Stimulated activated CD4-positive, alpha-beta T cell treated with anti-CD3 and anti-CD28 coated beads, Interleukin-12 subunit alpha, Interleukin-12 subunit beta, amount 100 ng/mL, for 48 hours (primary cell): ENCODE measurements at places on chromosomes 5 and 9.

- DNase-seq: no peak
Measured at GRCh38 chr9:34267660-34268059, 61.4 kb downstream of the KIF24 start.

DNA sequence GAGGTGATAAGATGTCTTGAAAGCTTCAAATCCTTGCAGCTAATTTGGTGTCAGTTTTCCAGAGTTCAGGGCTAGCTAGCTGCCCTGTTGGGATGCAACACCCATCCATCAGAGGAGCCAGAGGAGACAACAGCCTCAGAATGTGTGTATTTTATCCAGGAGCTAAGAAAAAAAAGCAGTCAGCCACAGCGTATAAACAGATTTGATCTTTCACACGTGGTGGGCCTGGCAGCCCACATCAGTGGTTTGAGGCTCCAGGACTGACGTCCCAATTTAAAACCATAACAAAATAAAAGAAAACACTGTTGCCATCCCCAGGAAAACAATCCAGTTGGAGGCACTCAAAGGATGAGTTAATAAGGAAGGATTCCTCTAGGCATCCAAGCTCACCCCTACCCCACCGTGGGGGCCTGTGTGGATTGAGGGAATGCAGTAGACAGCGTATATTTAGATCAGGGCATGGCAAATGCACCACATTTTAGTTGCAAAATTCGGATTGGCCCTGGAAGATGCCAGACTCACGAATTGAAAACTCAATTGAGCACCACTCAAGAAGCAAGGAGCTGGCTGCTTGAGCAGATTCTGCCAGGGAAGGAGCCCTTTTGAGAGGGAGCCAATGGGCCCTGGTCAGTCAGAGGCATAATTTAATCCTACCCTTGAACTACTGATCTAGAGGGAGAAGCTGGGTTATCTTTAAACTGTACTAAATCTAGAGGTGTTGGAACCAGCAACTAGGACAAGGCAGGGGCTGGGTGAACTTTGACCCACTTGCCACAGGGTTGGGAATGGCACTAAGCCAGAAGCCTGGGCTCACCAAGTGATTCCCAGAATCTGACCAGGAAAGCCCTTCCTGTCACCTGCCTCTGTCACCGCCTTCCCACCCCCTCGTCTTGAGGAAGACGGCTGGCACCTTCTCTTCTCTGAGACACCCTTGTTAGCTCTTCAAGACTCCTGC lies 17.5 kb downstream of the ADRA1B start:
- no peak for DNase-seq

DNA sequence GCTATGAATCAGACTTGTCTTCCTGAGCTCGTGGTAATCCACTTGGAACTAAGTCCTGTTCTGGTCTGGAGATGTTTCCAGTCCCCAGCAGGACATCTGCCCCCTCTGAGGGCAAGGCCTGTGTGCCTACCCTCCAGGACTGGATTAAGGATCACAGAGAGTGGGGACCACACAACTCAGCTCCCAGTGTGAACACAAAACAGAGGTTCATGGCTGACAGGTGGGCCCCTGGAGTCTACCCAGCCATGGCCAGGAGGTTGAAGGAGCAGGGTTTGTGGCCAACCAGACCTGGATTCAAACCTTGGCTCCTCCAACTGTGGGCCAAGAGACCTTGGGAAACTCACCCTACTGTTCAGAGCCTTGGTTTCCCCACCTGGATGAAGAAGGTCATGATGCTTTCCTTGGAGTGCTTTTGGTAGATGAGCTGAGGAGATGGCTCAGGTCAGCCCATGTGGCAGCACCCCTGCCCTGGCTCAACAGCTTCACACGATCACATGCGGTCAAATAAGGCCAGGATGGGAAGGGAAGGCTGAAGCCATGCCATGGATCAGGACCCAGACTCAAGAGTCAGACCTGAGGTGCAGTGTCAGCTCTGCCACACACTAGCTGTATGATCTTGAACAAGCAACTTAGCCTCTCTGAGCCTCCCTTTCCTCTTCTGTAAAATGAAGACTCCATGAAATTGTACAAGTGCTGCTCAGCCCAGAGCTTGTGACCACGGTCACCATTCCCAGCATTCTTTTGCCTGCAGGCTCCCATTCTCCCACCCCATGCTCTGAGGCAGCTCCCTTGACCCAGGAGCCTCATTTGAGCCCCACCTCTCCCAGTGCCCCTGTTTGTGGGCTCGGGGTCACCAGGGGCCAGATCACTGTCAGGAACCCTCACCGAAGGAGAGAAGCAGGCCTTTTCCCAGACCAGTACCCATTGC lies 27.3 kb upstream of the ANGPTL2 start:
- no peak for DNase-seq

DNA sequence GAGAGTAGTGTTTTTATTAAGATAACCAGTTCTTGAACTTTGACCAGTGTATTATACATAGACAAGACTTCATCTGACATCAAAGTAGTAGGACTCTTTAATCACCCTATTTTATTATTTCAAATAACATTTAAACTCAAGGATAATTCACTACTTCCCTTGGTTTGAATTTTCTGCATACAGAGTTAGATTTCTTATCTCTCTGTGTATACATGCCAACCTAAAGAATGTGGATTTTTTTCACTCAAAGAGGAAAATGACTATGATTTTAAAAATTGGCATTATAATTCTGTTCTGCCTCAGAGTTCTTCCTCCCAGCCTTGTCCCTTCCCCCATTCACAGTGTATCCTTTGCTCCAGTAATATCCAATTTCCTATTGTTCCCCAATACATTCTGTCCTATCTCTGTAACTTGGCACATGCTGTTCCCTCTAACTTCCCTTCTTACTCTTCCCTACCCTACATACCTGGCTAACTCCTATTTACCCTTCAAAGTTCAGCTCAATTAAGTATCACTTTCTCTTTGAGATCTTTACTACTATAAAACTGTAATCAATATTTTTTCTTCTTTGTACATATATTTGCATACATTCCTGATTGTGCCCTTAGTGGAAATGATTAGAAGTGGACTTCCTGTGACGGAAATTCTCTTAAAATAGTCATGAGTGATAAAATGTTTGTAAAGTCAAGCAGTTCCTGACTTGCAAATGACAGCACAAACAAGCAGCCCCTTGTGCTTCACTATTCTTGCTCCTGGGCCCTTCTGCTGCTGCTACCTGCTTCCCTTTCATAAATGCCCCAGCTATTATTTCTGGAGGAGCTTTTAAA lies 38.1 kb upstream of the DENND4C start:
- no peak for DNase-seq

GRCh38 chr5:82045554-82046275 lies 73.9 kb downstream of the ATG10 start:
- no peak for DNase-seq

DNA sequence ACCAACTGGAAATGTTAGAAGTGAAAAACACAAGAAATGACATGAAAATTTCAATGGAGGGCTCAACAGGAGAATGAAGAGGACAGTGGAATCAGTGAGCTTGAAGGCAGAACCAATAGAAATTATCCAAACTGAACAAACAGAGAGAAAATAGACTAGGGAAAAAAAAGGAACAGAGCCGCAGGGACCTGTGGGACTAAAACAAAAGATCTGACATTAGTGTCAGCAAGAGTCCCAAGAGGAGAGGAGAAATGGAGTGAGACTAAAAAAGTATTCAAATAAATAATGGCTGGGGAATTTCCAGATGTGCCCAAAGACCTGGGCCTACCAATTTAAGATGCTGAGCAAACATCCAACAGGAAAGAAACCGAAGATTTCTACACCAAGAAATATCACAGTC lies 175.0 kb upstream of the PHYKPL start:
- DNase-seq: no peak

DNA sequence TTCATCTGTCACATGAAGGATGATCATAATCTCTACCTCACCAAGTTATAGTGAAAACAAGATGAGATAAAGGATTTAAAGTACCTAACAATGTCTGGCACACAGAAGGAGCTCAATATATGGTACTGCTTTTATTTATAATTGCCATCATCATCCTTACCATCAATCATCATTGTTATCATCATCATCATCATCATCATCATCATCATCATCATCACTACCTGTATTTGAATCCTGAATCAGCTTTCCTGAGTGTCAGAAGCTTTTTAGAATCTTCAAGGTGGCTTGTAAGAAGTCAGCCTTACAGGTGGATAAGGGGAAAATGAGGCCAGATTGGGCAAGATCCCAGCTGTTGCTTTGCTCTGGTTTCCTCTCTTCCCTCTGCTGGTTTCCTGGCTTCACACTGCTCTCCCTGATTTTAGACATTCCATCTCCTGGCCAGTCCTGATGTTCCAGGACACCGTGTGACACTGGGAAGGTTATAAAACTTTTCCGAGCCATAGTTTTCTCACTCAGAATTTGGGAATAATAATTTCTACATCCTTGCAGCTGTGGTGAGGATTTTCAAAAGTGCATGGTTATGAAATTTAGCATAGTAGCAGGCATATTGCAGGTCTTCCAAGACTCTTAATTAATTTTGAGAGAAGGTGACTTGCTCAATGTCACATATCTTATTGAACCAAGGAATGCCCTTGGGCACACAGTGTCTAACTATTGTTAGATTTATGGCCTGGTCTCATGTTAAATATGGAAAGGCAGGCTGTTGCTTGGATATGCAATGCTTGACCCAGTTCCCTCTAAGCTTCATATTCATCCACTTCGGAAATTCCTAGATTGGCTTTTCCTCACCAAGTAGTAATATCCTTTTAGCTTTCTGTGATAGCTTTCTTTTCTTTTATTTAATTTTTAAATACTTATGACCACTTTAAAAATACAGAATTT lies 160.7 kb downstream of the TMEM38B start:
- no peak for DNase-seq

GRCh38 chr5:13830536-13830935 lies 114.0 kb downstream of the DNAH5 start:
- DNase-seq: no peak

DNA sequence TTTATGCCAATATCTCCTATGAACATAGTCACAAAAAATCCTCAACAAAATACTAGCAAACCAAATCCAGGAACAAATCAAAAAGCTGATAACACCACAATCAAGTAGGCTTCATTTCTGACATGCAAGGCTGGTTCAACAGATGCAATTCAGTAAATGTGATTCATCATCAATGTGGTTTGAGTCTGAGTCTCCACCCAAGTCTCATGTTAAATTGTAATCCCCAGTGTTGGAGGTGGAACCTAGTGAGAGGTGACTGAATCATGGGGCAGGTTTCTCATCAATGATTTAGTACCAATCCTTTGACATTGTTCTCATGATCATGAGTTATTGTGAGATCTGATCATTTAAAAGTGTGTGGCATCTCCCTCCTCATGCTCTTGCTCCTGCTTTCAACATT lies 1072.7 kb downstream of the NR2F1-AS1 start:
- no peak for DNase-seq

DNA sequence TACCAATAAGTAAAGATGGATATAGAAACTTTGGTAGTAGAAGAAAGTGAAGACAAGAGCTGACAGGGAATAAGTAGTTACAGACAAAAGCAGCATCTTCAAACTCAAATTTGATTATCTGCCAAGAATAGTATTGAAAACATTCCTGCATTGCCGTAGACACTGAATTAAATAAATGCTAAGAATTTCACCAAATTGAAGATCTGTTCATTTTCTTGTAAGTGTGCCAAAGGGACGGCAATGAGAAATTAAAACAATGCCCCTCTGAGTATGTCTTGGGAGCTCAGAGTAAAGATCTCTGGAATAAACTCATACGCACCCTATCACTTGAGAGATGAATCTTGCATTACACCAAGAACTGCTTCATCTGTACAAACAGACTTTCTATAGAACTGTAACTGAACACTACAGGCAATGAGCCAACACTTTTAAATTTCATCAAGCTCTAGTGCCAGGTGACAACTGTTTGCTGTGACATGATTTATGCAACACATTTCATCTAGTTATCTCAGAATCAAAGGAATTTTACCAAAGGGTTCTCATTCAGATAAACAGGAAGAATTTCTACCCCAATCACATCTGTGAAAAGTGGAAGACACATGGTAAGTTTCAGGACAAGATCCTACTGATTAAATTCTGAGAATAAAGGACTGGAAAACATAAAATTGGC lies 66.9 kb downstream of the RFX3 start:
- DNase-seq: no peak

DNA sequence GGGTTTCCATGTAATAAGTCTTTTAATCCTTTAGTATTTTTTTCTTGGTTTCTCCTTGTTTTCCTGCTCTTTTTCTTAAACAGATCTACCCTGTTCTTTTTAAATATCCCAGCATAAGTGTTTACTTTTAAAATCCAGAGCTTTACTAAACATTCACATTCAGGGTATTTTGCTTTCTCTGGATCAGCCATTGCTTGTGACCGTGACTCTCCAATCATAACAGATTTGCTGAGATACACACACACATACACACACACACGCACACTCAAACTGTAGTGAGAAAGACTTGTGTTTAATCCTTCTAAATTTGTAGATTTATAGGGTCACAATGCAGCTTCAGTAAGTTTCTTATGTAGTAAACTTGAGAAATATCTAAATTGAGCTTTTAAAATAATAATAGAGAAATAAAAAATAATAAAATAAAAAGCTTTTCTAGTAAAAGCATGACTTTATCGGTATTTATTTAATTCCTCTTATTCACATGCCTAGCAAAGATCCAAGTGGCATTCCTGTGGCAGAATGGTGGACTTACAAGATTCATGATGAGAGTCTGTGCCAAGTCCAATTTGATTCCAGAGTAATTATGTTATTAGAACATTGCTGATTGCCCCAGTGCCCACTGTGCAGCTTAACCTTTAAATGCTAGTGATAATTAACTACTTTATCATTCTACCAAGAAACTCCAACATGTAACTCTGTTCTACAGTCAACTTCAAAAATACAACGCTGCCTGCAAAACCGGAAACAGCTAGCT lies 129.0 kb downstream of the TLE4 start:
- no peak for DNase-seq

GRCh38 chr5:122078116-122079110 lies at the start of gene LOX:
LOX (minus strand) TSS chr5:122078259; CDS start chr5:122077985, 274 bp downstream.
- DNase-seq: no peak

GRCh38 chr9:6686396-6686795 lies 40.9 kb upstream of the GLDC start:
- no peak for DNase-seq
